Jurkat, Clone E6-1 (cell line): ENCODE measurements at places on chromosomes 2 and 18.

- DNase-seq = no peak
Measured at GRCh38 chr2:144225076-144225475, 294.8 kb downstream of the ZEB2 start.

GRCh38 chr2:47651296-47651695 lies 131.6 kb upstream of the MSH6 start:
- no peak for DNase-seq

DNA sequence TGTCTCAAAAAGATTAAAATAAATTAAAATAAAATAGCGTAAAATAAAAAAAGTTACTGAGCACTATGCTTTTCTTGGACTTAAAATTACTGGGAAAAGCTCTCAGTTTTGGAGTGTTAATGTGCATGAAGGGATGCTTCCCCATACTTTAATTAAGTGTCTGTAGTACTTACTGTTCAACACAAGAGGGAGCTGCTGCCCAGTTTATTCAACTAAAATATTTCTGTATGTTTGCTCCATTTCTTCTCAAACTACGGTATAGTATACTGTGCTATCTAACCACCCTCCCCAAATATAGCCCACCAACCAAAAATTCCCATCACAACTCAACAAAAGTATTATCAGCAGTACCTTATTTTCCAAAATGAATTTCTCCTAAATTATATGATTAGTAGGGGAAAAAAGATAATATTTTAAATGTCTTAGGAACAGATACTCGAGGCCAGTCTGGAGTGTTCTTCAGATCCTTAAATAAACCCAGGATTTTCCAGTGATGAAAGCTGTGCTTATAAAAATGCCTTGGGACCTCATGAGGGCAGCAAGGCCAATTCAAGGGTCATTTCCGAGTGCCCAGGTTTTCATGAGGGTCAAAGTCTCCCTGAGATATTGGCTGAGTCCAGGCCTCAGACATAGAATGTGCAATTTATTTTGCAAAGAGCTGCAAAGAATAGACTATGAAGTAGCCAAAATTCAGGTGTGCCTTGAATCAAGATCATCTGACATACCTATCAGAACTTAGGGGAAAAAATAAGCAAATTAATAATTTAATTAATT lies 64.1 kb downstream of the CHRNA1 start:
- peak; percentile 50 for DNase-seq

- DNase-seq = no peak
Measured at GRCh38 chr18:34730774-34731173, 20.7 kb downstream of the DTNA start.

GRCh38 chr2:134739879-134740301 lies 21.1 kb upstream of the TMEM163 start:
- no peak for DNase-seq

DNA sequence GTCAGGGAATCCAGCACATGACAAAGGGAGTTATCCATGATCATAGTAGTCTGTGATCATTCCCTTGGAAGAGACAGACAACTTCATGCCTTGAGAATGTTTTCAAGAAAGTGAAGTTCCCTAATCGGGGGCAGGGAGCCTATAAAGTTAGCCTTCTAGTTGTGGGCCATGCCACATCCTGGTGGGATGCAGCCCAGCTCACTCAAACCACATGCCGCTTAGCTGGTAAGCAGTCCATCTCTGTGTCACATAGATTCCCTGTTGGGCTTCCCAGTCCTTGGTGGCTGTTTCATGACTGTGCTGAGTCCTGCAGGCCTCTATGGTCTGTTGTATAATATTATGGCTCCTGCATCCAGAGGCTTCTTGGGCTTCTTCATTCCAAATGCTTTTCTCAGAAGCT lies 11.4 kb upstream of the ARHGAP25 start:
- DNase-seq = no peak
